ENCODE measurements at places on chromosomes 7 and 10. TPM values are rescaled to one million over a fixed set of nuclear protein-coding genes. Genes with fewer than 3 reads are reported as not detected.

- no peak for DNase-seq
Observed at GRCh38 chr10:47409866-47410256, 25.8 kb upstream of the ZNF488 start.

GRCh38 chr10:118362103-118362502, 20.0 kb upstream of the FAM204A start:
- no peak for DNase-seq

DNA sequence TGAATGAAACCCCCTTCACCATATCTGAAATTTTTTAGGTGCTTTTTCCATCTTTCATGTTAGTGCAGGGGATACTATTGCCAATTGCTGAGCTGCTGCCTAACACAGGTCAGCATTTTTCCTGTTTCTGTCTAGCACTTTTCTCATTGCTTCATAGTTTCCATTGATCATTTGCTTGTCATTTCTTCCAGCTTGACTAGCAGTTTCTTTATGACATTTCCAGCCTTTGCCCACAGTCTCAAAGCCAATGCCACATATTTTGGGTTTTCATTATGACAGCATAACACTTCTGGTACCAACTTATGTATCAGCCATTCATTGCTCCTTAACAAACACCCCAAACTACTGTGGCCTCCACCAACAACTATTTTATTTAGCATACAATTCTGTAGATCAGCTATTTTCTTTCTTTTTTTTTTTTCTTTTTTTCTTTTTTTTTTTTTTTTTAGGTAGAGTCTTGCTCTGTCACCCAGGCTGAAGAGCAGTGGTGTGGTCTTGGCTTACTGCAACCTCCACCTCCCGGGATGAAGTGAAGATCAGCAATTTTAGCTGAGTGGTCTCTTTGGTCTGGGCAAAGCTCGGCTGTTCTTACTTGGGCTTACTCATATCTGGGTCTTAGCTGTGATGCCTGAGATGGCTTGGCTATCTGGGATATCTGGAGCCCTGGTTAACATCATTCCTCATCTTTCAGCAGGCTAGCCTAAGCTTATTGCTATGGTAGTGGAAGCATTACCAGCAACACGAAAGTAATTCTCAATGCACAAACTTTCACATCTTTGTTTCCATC, 102.3 kb downstream of the EPC1 start:
- DNase-seq = no peak

GRCh38 chr7:101237206-101238067, at the start of gene CLDN15:
Gene CLDN15, minus strand, starts transcription at chr7:101237802. Its CDS starts 221 bp downstream, at chr7:101237581.
- peak; percentile 40 for DNase-seq

- DNase-seq = no peak
Observed at GRCh38 chr10:108303149-108303548, 1138.6 kb upstream of the SORCS1 start.

DNA sequence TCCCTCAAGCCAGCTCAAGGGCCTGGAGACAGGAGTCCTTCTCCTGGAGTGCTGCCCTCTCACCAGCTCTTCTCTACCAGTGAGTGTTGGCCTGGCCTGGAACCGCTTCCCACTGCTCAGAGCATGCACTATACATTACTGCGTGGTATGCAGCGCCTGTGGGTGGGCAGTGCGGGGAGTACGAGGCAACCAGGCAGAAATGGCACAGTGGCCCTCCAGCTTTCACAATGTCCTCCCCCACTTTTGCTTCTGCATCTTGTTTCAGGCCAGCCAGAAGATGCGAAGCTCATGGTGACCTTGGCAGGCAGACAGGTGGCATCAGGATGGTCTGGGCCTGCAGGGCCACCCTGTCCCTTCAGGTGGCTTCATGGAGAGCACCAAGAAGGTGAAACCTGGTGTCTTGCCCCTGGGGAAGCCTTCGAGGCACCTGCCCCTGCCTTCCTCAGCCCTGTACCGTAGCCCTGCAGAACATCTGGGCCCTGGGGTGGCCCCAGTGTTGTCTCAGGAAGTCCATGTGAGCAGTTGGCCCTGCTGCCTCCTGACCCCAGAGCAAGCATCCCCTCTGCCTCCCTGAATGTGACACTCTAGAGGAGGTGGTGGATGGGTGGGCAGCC, 35.8 kb downstream of the RASGEF1A start:
- no peak for DNase-seq

Gene KCNH2
- total RNA-seq = 5.7 TPM

GRCh38 chr10:24114556-24114955, 94.4 kb upstream of the KIAA1217 start:
- DNase-seq = no peak

Gene POU6F2
- 1.4 TPM for total RNA-seq

DNA sequence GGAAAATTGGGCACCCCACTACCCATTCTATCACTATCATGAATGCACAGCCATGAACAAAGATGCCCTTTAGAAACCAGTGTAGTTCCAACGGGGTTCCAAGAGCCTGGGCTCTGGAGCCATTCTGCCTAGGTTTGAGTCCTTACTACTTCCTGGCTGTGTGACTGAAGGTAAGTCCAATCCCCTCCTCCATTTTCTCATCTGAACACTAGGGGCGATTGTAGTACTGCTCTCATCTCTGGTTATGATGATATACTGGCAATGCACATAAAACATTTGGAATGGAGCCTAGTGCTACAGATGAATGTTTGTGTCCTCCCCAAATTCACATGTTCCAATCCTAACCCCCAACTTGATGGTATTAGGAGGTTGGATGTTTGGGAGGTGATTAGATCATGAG, 28.1 kb upstream of the CDH23 start:
- DNase-seq = no peak

Gene DENND2A
- 22.6 TPM for total RNA-seq

GRCh38 chr7:151366880-151367222, 25.2 kb downstream of the NUB1 start:
- DNase-seq = no peak

GRCh38 chr7:86745013-86745745, 101.5 kb downstream of the GRM3 start:
- no peak for DNase-seq

DNA sequence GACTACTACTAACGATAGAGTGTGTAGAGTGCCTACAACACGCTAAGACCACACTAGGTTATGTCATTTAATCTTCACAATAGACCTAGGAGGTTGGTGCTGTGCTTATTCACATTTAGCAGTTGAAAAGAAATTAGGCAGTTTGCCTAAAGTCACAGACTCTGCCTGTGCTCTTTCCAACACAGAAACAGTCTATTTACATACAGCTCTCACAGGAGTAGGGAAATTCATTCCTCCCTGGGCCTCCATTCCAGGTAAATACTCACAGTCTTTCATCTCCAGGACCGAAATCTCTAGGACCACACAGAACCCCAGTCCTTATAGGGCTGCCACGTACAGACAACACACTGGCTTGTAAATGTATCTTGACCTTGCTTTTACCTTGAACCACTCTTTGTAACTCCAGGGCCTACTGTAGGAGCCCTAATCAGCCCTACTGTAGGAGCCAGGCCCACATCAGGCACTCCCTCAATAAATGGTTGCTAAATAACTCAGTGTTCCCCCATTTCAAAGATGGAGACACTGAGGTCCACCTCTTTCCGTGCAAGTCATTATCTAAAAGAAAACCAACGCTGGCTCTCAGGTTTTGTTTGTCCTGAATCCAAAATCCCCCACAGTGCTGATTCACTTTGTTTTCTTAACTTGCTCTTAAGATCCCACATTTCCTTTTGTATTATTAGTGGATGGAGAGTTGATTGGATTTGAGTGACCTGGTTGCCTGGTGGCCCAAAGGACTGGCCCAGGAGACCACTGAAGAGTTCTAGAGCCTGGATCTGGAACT, 146.9 kb downstream of the KCNMA1 start:
- DNase-seq = no peak

All from upper lobe of left lung (tissue), 6 donors.